ENCODE measurements at places on chromosomes 3 and 15.

- DNase-seq = no peak
Observed at GRCh38 chr15:83198476-83198875, 9.1 kb downstream of the HDGFL3 start.

DNA sequence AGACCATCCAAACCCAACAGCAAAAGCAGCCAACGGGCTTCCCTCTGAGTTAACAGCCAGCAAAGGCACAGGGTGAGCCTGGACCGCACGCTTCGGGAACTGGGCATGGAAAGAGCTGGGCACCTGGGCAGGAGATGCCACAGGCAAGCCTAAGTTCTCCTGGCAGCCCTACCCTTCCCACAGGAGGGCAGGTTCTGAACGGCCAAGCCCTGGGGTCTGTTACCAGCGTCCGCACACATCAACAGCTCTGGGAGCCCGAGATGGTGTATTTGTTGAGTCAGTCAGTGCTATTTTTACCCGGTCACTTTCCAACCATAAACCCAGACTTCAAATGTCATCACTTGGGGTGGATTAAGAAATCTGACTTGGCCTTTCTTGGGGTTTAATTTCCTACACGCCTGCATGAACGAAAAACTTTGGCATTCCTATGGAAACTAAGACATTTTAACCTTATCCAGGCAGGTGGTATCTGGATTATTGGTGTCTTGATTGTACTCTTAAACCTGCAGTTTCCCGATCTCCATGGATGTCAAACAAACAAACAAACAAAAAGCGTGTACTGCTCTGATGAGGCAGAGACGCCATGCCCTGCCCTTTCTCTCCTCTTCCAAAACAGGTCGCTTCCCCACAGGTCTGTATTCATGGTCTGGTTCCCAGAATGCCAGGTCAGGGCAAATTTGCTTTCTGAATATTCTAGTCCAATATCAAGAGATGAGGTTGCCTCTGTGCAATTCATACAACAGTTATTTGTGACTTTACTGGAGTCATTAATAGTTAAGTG, 99.7 kb downstream of the XXYLT1 start:
- no peak for DNase-seq

- DNase-seq = no peak
Observed at GRCh38 chr3:127706785-127707351, 34.1 kb downstream of the ABTB1 start.

DNA sequence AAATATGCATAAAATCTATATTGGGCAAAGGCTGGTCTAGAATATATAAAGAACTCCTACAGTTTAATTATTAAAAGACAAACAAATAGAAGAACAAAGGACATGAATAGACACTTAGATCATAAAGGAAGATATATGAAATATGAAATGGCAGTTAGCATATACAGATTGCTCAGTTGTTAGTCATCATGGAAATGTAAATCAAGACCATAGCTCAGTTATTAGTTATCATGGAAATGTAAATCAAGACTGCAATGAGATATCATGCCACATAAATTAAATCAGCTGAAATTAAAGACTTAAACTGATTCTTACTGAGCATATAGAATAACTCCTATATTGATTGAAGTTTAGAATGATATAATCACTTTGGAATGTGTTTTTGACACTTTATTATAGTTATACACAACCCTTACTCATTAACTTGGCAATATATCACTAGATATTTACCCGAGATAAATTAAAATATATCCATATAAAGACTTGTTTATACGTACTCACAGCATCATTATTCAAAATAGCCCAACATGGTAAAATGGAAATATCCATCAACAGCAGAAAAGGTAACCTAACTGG, 45.2 kb upstream of the GOLGA8B start:
- no peak for DNase-seq

- DNase-seq = no peak
Observed at GRCh38 chr3:45552794-45553371, 41.7 kb upstream of the LIMD1 start.

DNA sequence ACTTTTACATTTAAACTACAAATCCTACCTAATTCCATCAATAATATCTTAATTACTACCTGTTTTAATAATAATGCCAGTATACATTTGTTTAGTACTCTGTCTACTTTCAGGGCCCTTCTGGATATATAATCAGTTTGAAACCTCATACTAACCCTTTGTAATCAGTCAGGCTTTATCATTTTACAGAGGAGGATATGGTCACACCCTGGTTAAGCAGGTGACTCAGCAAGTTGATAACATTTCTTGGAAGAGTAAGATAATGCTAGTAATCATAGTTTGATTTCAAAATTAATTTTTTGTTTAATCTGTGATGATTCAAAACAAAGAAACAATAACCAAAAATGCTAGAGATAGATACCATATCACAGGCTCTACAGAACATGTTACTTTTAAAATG, 208.2 kb upstream of the MANF start:
- no peak for DNase-seq

DNA sequence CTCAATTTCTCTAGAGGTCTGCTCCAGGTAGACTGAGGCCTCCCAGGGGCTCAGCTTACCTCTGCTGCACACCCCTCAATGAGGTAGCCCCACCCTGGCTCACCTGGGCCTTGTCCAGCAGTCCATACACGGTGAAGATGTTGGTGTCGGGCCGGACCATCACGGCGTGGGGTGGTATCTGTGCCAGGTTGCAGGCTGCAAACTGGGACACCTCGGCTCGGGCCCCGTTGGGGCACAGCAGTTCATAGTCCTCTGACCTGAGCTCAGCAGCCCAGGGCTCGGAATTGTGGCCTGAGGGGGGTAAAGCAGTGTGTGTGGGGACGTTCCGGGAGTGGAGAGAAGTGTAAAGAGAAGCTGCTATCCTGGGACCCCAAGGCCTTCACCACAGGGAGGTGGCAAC, 23.2 kb downstream of the MELTF start:
- DNase-seq = no peak

DNA sequence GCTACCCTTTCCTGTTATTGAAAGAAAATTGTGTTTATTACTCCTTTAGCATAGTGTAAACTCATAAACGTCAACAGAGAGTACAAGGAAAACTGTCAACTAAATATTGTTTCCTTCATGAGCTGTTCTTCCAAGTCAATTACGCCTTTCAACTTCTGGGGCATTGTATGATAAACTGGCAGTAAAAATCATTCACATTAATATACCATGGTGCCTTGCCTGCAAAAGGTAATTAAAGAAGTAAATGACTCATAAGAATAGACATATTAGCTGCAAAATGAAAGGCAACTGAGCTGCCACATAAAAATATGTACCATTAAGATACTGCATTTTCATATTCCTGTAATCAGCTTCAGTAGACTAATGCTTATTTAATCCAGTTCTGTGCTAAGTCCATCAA, 447.3 kb downstream of the FOXP1 start:
- DNase-seq = no peak

DNA sequence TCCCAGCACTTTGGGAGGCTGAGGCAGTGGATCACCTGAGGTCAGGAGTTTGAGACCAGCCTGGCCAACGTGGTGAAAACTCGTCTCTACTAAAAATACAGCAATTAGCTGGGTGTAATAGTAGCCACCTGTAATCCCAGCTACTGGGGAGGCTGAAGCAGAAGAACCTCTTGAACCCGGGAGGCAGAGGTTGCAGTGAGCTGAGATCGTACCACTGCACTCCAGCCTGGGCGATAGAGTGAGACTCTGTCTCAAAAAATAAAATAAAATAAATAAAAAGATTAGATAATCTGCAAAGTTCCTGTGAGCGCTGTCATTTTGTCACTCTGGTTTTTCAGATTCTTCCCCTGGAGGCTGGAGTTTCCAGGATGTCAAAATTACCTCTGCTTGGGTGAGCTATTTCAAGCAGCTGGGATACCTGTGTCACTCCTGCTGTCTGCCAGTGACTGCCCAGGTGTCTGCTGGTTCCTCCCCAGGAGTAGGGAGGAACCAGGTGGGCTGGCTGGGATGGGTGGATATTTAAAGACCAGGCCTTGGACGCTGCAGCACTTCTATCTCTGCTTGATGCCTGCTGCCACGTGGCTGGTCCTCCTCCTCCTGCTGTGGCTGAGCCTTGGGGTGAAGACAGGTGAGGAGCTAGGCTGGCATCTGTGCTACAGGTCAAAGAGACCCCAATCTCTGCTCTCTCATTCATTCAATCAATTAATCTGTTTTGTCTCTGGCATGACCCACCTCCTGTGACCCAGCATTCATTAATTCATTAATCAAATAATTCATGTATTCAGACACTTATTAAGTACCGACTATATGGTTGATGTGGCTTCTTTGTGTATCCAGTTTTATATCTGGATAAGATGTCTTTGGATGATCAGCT, 19.5 kb upstream of the MUC20 start:
- DNase-seq = no peak

DNA sequence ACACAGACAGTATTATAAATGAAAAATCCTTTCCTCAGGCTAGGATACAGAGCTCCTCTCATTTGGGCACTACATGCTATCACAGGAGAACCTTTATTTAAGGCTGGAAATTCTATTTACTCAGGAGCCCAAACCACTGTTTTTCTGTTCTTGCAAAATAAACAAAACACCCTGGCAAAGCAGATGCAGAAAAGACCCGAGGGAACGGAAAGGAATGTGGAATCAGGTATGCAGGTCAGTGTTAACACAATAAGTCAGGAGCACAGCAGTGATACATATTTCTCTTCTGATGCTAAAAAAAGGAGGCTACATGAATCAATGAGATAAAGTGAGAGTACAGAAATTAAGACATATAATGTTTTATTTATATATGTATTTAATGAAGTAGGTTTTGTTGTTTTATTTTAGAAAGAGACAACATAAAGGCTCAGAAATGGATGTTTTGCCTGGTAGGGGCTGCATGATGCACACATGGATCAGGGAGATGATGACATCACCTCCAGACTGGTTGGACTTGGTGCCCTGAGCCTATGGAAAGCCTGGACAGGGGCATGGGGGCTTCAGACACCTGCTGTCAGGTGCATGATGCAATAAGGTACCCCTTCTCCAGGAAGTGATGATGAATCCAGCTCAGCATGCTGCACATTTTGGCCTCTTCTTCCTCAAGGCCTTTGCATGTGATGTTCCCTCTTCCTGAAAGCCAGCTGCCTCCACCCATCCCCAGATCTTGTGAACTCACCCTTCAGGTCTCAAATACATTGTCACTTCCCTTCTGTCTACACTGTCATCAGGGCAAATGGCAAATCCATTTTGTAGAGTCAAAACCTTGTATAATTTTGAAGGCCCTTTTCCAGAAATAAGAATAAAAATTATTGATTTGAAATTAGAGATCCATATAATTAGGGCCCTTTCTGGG, 19.1 kb upstream of the RBP1 start:
- DNase-seq = no peak

DNA sequence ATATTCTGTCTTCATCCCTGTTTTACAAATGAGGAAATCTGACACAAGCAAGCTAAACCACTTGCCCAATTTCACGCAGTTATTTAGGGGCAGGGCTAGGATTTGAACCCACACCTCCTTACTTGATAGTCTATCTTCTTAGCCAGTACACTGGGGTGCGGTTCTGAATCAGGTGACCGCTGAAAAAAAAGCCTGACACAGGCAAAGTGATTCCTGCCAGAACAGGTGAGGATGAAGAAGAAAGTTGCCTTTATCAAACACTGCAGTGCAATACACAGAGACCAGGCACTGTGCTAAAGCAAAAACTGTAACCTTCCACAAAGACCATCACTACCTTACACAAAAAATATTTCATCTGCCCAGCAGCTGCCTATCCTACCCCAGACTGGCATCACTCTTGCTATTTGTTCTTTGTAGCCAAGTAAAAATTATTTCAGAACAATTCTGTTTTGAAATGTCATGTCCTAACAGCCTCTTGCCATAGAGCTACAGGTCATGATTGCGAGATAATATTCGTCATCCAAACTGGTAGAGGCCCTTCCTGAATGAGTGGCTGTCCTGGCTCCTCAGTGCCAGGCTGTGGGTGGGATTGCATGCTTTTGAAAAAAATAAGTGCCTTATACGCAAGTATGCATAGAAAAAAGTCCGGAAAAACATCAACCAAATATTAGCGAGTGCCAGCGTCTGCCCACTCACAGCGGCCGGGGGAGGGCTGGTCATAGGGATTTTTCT, 142.3 kb upstream of the TPM1 start:
- no peak for DNase-seq

DNA sequence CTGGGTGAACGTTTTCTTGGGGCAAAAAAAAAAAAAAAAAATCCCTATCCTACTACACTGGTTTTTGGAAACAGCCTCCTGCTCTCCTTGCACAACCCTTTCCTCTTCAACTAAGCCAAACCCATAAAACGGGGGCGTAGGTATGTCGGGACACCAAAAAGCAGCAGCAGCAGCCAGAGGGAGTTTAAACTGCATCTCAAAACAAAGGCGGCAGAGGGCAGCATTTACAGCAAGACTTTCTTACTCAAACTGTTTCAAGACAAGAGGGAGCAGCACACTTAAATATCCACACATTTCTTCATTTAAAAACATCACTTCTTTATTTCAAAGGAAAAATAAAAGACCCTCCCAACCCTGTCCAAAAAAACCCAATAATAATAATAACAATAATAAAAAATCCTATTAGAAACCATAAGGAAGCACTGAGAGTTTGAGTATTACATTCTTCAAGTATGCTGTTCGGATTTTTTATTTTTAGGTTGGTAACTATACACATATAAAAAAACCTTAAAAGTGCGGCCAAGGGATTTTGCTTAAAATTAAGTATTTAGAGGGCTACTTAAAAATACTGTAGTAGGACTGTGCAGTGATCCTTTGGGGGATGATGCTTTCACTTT, 43.9 kb upstream of the PLXND1 start:
- DNase-seq = peak; percentile 81

- no peak for DNase-seq
Observed at GRCh38 chr15:98734466-98735199, 86.3 kb downstream of the IGF1R start.

DNA sequence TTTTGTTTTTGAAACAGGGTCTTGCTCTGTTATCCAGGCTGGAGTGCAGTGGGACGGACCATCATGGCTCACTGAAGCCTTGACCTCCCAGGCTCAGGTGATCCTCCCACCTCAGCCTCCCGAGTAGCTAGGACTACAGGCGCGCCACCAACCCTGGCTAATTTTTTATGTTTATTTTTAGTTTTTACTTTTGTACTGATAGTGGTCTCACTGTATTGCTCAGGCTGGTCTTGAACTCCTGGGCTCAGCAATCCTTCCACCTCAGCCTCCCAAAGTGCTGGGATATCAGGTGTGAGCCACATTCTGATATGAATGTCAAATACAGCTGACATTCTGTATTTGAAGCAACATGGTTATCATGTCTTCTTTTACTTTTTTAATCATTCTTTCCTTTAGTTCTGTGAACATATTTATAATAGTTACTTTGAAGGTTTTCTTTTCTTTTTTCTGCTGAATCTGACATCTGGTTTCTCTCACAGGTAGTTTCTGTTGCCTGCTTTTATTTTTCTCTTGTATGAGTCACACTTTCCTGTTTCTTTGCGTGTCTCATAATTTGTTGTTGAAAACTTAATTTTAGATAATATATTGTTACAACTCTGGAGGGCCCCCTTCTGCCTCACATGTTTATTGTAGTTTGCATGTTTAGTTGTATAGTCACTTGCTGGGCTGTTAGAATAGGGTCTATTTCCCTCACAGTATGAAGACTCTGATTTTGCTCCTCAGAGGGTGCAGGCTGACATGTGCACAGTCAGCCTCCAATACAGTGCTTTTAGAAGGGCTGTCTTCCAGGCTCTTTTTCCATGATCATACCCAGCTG, 8.4 kb upstream of the CNTN4 start:
- DNase-seq = no peak

- no peak for DNase-seq
Observed at GRCh38 chr3:167886690-167887089, 151.2 kb downstream of the SERPINI1 start.

- DNase-seq = no peak
Observed at GRCh38 chr3:10188804-10189556, 24.3 kb downstream of the IRAK2 start.
